ENCODE measurements at places on chromosomes 7 and 10. TPM values are rescaled to one million over a fixed set of nuclear protein-coding genes. Genes with fewer than 3 reads are reported as not detected.

GRCh38 chr7:94971051-94971867 is 63.9 kb downstream of the PPP1R9A start:
- no peak for DNase-seq

- no peak for DNase-seq
Observed at GRCh38 chr7:134820295-134820694, 40.9 kb downstream of the CALD1 start.

GRCh38 chr7:37333075-37333474 is 115.6 kb downstream of the ELMO1 start:
- peak; percentile 75 for DNase-seq

GALNT11 gene
- 54.9 TPM for total RNA-seq

- DNase-seq = no peak
Observed at GRCh38 chr7:147429961-147430360, 1160.6 kb upstream of the C7orf33 start.

DNA sequence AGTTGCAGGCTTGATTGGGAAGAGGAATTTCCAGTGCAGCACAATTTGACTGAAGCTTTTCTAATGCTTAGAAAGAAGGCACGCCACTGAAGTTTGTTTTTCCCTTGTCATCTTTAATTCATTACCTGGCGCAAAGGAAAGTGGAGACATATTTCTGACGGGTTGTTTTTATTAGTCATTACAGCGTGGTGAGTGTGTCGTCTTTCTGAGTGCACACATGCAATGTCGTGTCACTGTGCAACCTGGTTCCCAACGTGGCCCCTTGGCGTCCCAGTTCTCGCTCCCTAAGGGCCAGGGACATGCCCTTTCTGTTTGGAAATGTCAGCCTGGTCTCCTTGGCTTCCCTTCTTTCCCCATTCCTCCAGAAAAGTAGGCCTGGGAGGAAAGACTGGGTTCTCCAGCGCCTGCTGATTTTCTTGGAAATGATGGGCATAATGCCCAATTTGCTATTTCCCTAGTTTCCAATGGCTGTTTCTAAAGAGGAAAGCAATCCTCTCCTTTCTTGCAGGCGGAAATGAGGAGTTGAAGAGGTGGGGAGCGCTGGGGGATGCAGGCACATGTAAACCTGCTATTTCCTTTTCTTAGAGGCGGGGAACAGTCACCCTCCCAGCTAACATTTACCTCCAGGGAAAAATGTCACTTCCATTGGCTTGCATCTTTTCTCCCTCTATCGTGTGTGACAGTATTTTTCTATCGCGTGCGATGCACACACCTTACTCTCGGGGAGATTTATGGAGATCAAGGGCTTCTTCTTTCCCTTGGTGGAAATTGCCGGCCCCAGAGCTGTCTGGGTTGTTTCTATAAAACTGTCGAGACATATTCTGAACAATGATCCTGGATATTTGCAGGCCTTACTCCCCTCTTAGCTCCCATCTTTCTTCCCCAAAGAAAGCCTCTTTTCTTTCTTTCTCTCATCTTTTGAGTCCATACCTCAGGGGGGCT is 249.8 kb downstream of the ARHGAP12 start:
- DNase-seq = no peak

LIPN gene
- total RNA-seq = not detected

DNA sequence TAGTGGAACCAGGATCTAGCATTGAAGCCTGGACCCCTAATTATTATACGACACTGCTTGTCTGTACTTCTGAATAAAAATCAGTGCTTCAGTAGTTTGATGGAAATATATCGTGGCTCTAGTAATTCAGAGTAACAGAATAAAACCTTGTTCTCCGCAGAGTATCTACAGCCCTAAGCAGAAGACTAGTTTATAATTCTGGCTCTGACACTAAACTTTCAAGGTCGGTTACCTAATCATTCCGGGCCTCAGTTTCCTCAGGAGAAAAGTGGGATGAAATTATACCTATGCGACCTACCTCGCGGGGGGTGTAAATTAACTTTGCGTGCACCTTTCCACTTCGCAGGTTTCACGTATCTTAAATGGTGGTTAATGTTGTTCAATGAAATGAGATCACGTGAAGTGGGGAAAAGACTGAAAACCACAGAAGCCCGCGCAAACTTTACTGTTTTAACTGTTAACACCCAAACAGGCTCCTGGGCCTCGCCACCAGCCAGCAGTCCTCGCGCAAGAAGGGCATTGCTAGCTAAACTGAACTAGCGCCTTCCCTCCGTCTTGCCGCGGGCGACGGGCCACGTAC is 615 bp downstream of the THAP5 start:
- DNase-seq = no peak

VWC2 gene
- not detected for total RNA-seq

DNA sequence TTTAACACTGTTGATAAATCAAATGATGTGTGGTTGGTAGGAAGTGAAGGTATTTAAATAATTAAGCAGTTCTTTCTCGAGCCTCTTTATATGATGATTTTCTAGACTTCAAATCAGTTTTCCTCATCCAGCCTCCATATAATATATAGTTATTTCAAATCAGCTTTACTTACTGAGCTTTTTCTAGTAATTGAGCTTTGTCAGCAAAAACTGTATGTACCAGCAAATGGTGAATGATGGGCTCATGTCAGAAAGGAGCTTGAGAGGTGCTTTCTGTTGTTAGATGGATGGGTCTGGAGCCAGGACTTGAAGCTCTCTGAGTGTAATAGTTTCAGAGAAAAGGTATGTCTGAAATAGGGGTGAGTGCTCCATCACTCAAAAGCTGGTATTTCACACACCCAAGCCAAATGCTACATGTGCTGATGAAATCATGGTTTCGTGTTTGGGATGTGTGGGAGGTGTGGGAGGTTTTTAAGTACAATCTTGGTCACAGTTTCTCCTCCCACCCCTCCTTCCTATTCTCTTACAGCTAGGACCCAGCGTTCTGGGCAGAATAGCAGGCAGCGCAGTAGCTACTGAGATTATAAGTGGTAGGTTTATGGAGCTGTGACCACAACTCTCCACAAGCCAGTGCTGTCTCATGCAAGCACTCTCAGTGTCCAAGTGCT is 55.8 kb downstream of the LRMDA start:
- DNase-seq = no peak

GRCh38 chr7:99767662-99768061 is 16.3 kb downstream of the CYP3A4 start:
- DNase-seq = no peak

- DNase-seq = no peak
Observed at GRCh38 chr10:117322260-117322659, 53.0 kb downstream of the PDZD8 start.

DLX6 gene
- total RNA-seq = not detected

DNA sequence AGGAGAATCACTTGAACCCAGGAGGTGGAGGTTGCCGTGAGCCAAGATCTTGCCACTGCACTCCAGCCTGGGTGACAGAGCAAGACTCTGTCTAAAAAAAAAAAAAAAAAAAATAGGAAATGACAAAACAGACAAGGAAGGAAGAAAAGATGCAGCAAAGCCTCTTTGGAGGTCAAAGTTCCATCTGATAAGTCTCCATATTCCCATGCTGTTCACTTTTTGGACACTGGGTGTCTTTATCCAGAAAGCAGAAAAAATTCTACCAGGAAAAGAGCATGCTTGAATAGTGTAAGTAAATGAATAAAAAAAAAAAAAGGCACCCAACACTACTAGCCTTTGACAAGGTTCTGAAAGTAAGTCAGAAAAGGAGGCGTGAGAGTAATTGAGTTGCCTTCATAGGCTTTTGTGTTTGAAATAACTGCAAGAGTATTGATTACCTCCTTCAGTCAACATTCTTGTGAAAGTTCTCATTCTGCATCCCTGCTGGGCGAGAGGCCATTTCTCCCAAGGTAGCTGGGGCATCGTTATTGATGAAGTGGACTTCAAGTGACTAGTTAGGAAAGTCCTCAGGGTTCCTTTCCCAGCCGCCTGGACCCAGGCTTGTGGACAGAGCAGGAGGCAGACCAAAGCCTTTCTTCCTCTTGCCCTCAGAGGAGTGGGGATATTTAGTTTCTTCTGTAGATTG is 133.3 kb upstream of the KIF5B start:
- no peak for DNase-seq

DNA sequence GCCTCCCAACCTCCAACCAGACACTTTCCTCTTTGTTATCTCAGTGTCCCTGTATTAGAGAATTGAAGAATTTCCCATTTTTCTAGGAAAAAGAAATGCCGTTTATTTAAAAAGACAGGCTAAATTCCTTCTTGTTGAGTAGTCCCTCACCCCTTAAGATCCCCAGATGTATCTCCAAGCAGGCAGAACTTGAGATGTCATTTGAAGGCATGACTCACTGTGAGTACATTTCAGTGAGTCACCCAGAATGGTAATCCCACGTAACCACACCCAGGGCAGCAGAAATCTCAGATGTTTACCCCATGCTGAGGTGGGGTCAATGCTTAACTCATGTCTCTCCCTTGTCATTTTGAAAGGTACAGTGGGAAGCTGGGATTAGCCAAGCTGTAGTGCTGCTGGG is 4.4 kb downstream of the ZNF655 start:
- DNase-seq = peak; percentile 61

- DNase-seq = no peak
Observed at GRCh38 chr10:49366460-49366859, 29.4 kb downstream of the DRGX start.

EVX1 gene
- total RNA-seq = not detected

TNPO3 gene
- 48.1 TPM for total RNA-seq

NPSR1 gene
- not detected for total RNA-seq

PAX4 gene
- not detected for total RNA-seq

HNRNPH3 gene
- total RNA-seq = 47.5 TPM

- DNase-seq = no peak
Observed at GRCh38 chr10:543862-544822, 145.3 kb downstream of the DIP2C start.

DNA sequence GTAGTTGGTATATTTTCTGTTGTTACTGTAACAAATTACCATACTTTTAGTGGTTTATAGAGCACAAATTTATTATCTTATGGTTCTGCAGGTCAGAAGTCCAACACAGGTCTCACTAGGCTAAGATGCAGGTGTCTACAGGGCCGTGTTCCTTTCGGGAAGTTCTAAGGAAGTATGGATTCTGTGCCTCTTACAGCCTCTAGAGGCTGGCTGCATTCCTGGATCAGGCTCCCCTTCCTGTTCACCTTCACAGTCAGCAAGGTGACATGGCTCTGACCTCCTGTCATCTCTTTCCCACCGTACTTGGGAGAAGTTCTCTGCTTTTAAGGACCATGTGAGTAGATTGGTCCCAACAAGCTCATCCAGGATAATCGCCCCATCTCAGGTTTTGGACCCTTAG is 37.3 kb downstream of the BMPR1A start:
- DNase-seq = no peak

GRCh38 chr7:48011323-48011722 is 17.6 kb downstream of the SUN3 start:
- DNase-seq = no peak

TMEM213 gene
- not detected for total RNA-seq

DNA sequence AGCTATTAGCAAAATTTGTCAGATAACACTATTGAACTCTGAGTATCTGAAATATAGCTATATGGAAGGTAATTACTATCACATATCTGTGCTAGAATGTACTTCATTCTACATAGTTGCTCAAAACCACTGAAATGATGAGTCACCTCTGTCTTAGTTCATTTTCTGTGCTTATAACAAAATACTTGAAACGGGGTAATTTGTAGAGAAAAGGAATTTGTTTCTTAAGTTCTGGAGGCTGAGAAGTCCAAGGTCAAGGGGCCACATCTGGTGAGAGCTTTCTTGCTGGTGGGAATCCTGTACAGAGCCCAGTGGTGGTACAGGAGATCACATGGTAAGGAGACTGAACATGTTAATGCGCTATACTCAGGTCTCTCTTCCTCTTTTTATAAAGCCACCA is 41.9 kb upstream of the TNKS2 start:
- no peak for DNase-seq

DNA sequence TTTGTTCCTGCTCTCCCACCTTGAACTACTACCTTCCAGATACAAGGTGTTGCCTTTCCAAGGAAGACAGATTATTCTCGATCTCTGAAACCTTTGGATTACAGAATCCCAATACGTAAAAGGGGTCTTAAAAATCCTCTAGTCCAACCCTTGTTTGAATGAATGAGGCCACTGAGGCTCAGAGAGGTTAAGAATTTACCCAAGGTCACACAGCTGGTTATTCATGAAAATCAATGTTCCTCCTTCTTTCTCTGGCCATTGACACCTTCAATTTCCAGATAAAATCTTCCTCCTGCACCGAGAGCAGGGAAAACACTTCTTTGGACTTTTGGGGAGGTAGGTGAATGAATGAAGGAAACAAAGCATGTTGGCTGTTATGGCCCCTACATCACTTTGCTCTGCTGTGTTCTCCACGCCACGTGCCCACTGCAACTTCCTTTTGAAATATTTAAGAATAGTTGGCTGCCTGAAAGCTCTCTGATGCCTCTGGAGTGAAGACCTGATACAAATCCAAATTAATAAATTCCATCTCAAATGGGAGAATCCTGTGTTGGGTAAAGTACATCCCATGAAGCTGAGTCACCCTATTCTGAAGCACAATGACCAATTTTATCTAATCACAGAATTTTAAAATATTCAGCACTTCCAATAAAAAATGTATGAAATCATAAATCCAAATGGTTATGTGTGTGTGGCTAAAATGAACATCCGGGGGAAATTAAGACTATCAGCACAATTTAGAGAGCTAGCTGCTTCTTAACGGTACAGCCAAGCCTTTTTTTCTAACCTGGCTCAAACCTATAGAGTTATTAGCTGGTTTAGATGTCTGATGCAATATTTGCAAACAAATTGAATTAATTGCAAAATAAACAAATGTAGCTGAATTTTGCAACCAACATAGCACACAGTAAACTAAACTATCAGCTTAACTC is 7.3 kb downstream of the SVIL start:
- no peak for DNase-seq

ANXA8L1 gene
- 0.06 TPM for total RNA-seq

DNA sequence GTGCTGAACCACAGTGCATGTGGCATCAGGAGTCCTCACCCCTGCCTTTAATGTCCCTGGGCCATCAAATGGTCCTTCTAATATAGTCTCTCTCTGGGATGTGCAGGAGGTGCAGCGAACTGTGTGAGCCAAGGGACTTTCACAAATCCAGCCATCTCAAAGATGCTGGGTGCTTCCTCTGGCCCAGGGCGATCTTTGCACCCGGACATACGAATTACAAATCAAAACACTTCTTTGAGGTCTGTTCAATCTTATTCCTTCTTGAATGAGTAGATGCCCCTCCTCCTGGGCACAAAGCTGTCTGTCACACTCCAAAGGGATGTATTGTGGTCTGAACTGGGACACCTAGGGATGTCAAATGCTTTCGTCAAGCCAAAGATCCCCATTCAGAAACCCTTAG is 60.6 kb downstream of the VSTM4 start:
- DNase-seq = no peak

INA gene
- 4.3 TPM for total RNA-seq

LRRC18 gene
- not detected for total RNA-seq

GRCh38 chr10:103679096-103679790 is 176.1 kb downstream of the SH3PXD2A start:
- no peak for DNase-seq

RBAK gene
- 8.4 TPM for total RNA-seq

Data from glomerular endothelial cell (primary cell).